Activated CD8-positive, alpha-beta memory T cell treated with anti-CD3 and anti-CD28 coated beads, Interleukin-2, amount 10 ng/mL, durations not matched to agents 7 days and 5 days (primary cell): ENCODE measurements at places on chromosomes 1 and 21.
A peak's percentile ranks its signal among the peaks of the same experiment; 100 is the strongest.

- H3K36me3 ChIP-seq: no peaks in the 10 kb centered on the region
- H3K27me3 ChIP-seq: peaks cover 83% of the 10 kb centered on the region
- H3K4me1 ChIP-seq: peaks cover 5% of the 10 kb centered on the region
- no peak within 1 kb of the TSS for H3K27ac ChIP-seq
- DNase-seq: no peak
These were observed at the start of gene PTPN14 for GRCh38 chr1:214551436-214552173. Gene PTPN14 (minus strand): TSS chr1:214551602. CDS start chr1:214464803, 86,799 bp downstream.

GRCh38 chr1:192805832-192806323 is 3.0 kb upstream of the RGS2 start:
- peaks cover 4% of the 10 kb centered on the region for H3K36me3 ChIP-seq
- H3K4me1 ChIP-seq: peaks cover 31% of the 10 kb centered on the region
- peak overlapping the region; percentile 28 for H3K4me3 ChIP-seq

DNA sequence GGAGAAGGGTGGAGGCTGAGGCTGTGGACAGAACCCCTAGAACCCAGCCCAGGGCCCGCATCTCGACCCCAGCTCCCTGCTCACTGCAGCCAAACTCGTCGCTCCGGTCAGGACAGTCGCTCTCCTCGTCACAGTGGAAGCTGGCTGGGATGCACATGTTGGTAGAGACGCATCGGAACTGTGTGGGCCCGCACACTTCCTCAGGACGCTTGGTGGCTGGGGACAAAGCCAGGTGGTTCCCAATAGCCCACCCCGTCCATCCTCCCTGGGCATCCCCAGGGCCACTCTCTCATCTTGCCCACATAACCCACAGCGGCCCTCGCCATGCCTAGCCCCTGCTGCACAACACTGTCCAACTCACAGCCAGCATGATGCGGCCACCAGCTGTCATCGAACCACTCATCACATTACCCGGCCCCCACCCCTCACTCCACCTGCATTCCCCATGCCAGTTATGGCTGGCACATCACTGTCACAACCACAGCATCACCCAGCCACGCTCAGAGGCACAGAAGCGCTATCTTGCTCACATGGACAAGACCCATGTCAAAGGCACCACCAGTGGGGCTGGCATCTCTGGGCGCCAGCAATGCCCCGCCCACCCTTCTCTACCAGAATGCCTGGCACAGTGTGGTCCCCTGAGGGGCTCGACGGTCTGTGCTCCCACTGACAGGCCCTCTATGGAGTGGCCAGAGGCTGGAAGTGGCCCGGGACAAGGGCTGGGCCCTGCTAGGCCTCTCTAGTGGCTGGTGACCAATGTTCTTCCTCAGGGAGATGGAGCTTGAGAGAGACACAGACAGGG is 51.7 kb downstream of the HSPG2 start:
- H3K36me3 ChIP-seq: no peaks in the 10 kb centered on the region
- DNase-seq: no peak
- H3K27me3 ChIP-seq: peaks cover 3% of the 10 kb centered on the region
- no peak overlapping the region for H3K27ac ChIP-seq
- no peak overlapping the region for H3K4me3 ChIP-seq

DNA sequence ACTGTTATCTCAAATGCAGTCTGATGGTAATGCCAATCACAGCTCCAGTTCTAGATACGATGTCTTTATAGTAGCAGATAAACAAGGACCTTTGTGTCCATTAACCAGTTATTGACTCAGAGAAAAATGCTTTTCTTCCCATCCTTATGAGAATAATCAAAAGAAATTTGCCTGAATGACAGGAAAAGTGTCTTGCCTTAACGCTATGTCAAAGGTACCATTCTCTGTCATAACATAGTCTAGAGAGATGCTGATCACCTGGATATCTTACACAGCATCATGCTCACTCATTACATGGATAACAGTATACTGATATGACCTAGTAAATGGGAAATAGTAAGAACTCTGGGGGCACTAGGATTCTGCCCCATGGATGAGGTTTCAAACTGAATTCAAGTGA is 151.7 kb upstream of the NEGR1 start:
- no peak for DNase-seq
- no peak overlapping the region for H3K4me3 ChIP-seq
- H3K36me3 ChIP-seq: no peaks in the 10 kb centered on the region
- no peaks in the 10 kb centered on the region for H3K27me3 ChIP-seq

- DNase-seq: no peak
- no peaks in the 10 kb centered on the region for H3K27me3 ChIP-seq
- H3K27ac ChIP-seq: no peak overlapping the region
- H3K36me3 ChIP-seq: no peaks in the 10 kb centered on the region
- H3K4me3 ChIP-seq: no peak overlapping the region
These were observed 33.3 kb upstream of the KCNE1 start for GRCh38 chr21:34545079-34545884.

DNA sequence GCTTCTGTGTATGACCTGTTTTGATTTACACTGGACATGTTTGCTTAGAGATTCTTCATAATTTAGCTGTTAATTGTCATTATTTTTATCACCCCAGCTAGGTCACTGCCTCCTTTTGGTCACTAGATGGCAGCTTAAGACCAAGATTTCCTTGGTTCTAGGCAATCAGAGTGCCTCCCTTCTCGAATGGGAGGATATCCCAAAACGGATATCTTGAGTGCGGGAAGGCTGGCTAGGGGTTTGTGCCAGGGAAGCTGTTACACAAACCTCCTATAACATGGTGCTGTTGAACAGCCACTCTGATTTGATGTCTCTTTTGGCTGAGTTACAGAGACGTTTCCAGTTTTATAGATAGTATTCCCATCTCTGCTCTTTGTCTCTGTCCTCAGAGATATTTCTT is 283.5 kb downstream of the S1PR1 start:
- peaks cover 5% of the 10 kb centered on the region for H3K4me1 ChIP-seq
- H3K36me3 ChIP-seq: no peaks in the 10 kb centered on the region
- H3K4me3 ChIP-seq: no peak overlapping the region
- no peak for DNase-seq
- no peak overlapping the region for H3K27ac ChIP-seq
- H3K27me3 ChIP-seq: peaks cover 11% of the 10 kb centered on the region

DNA sequence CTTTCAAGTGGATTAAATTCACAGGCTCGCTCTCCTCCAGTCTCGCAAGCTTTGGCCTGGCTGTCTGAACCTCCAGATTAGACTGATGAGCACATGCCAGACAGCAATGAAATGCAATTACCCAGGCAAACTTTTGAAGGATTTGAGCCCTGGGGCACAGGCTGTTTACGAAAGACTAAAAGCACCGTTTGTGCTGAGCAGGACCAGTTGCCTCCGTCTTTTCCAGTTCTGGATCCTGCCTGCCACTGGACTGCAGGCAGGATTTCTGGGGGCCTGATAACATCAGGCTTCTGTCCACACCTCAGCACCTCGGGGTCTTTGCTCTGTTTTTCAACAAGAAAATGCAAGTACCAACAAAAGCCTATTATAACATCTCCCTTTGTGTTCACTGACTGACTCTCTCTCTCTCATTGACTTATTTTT is 145.7 kb downstream of the CLIC6 start:
- H3K4me3 ChIP-seq: no peak overlapping the region
- no peak for DNase-seq
- H3K4me1 ChIP-seq: peaks cover 27% of the 10 kb centered on the region
- no peak overlapping the region for H3K27ac ChIP-seq
- H3K27me3 ChIP-seq: no peaks in the 10 kb centered on the region

DNA sequence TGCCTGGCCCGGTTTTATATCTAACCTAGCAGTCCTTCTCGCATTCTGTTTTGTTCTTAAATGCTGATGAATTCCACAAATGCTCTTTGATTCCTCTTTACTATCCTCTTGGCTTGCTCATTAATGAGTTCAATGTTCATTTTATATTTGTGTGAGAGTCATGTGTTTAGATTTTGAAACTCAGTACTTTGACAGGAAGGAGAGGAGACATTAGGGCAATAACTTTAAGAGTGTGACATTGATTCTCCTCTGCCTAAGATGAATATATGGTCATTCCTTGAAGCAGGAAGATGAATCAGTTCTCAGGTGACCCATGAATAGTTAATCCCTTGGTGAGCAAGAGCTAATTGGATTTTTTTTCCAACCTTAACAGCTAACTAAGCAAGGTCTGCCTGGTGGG is 84.1 kb downstream of the MRPS6 start:
- DNase-seq: no peak
- H3K27me3 ChIP-seq: no peaks in the 10 kb centered on the region
- peaks cover 41% of the 10 kb centered on the region for H3K4me1 ChIP-seq
- peak overlapping the region; percentile 7 for H3K27ac ChIP-seq
- H3K4me3 ChIP-seq: no peak overlapping the region

- DNase-seq: no peak
- no peak overlapping the region for H3K27ac ChIP-seq
- no peaks in the 10 kb centered on the region for H3K4me1 ChIP-seq
- H3K27me3 ChIP-seq: no peaks in the 10 kb centered on the region
- H3K36me3 ChIP-seq: no peaks in the 10 kb centered on the region
These were observed 593.1 kb upstream of the PLXNA2 start for GRCh38 chr1:208837242-208837641.

DNA sequence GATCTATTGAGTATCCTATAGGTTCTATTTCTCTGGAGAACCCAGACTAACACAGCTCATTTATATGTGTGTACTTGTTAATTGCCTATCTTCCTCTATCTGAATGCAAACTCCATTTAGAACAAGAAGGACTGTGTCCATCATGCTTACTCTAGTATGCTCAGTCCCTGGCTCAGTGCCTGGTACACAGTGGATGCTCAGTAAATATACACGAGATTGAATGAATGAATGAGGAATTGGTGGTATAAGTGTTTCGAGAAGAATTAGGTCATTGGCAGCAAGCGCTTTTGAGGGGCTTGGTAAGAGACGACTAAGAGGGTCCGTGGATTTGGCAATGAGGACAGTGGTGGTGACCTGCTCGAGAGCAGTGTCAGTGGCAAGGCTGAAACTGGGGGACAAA is 112.5 kb downstream of the CSMD2 start:
- no peaks in the 10 kb centered on the region for H3K4me1 ChIP-seq
- no peaks in the 10 kb centered on the region for H3K36me3 ChIP-seq
- DNase-seq: no peak
- H3K27me3 ChIP-seq: no peaks in the 10 kb centered on the region
- H3K4me3 ChIP-seq: no peak overlapping the region
- H3K27ac ChIP-seq: no peak overlapping the region
